ENCODE measurements at places on chromosomes 13 and 19.
A peak's percentile ranks its signal among the peaks of the same experiment; 100 is the strongest.

DNA sequence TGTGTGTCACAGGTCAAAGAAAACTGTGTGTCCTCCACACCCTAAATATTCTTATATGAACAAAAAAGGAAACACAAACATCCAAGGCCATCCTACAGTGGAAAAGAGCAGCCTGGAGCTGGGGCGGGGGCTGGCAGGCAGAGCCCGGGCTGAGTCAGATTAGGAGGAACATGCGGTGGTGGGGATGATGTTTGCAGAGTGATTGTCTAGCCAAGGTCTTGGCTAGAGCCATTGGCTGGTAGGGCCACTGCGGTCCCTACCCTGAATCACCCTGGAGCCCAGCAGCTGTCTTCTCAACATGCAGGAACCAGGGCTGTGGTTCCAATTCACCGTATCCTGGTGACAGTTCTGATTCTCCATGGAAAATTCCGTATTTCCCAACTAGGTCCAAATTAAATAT, 439.5 kb downstream of the FGF9 start:
- DNase-seq: no peak

DNA sequence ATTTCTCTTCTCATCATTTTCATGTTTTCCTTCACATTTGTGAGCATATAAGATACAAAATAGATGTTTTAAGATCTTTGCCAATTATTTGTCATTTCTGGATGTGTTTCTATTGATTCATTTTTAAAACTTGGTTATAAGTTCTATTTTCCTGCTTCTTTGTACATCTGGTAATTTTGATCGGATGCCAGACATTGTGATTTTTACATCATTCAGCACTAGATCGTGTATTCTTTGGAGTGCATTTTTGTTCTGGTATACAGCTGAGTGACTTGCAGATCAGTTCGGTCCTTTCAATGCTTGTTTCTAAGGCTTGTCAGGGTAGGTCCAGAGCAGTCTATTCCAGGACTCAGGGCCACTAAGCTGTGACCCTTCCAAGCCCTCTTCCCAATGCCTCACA, 198.2 kb downstream of the KLF12 start:
- no peak for DNase-seq

DNA sequence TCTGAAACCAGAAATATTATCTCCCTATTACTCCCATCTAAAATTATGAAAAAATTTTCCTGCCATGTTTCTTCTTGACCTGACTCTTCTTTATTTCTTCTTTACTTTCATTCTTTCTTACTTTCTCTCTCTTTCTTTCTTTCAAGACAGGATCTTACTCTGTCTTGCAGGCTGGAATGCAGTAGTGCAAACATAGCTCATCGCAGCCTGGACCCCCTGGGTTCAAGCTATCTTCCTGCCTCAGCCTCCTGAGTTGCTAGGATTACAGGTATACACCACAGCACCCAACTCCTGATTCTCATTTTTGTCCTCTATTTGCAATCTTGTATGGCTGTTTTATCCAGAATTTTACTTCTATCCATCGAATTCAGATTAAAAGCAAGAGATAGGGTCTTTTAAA, 631.1 kb downstream of the TBC1D4 start:
- no peak for DNase-seq

DNA sequence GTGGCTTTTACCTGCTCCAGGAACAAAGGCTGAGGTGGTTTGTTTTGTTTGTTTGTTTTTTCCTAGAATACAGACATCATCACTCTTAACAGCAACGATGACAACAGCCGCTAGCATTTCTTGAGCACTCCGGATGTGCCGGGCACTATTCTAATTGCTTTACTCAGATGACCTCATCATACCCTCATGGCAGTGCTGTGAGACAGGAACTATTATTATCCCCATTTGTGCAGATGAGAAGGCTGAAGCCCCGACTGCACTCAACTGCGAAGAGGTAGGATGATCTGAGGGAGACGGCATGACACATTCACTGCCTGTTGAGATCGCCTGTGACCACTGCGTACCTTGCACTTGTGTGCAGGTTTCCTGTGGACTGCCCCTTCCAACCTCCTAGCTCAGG, 66.5 kb downstream of the CCDC70 start:
- DNase-seq: no peak

- DNase-seq: peak; percentile 39
Measured at GRCh38 chr13:27130979-27131623, 40.5 kb downstream of the USP12 start.

- no peak for DNase-seq
Measured at GRCh38 chr13:43303033-43303729, 279.8 kb downstream of the DNAJC15 start.

DNA sequence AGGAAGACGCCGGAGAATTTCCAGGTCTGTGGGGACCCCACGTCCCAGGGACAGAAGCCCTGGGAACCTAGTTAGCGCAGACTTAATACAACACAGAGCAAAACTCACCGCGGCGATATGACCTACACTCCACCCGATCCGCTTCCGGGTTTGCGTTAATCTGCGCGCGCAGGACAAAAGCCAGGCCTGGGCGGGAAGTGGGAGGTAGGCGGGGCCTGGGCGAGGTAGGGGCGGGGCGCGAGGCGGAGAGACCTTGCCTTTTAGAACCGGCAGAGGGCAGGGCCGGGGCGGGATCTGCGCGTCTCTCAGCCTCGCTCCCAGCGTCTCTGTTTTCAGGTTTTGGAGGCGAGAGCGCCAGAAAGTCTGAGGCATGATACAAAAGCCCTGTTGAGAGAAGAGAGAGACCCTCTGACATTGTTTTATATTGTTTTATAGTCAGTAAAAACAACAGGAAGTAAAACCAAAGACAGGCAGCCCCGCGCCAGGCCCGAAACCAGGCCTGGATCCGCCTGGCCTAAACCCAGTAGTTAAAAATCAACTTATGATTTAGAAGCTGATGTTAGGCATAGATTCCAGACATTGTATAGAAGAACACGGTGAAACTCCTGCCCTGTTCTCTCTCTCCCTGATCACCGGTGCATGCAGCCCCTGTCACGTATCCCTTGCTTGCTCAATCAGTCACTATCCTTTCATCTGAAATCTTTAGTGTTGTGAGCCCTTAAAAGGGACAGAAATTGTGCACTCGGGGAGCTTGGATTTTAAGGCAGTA, at the start of gene ZNF611:
Gene ZNF611 (minus strand): TSS at position 152 of the 769 bp plus-strand sequence. CDS start 19,150 bp downstream, outside the sequence.
- DNase-seq: peak; percentile 99

- DNase-seq: no peak
Measured at GRCh38 chr19:13026462-13027370, 31.4 kb downstream of the NFIX start.

DNA sequence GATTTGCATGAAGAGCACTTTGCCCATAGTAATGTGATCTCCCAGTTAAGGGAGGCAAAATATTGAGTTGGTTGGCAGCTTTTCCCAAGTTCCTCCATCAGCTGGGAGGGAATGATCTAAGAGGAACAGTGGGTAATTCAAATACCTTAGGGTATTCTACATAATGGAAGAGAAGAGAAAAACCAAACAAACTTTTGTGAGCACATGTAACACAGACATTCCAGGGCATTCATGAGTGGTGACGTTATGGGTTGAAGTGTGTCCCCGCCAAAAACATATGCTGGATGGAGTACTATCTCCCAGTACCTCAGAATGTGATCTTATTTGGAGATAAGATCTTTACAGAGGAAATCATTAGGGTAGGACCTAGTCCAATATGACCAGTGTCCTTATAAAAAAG, 220.1 kb downstream of the FOXO1 start:
- DNase-seq: no peak

DNA sequence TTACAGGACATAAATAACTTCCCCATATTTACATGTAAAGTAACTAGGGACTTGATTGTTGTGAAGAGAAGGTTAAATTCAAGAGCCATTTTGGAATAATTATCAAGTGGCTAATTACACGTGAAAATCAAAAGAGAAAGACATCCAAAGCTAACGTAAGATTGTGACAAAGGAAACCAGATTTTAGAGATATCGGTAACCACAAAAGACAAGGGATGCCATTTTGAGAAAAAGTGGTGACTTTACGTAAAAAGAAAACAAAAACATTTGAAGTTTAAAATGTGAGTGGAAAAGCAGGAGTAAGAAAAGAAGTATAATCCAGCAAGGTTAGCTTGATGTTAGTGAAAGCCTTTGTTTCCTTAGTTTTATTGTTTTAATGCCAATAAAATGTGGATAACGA, 10.9 kb upstream of the VWA8 start:
- DNase-seq: no peak

- no peak for DNase-seq
Measured at GRCh38 chr19:54376610-54377285, 12.0 kb upstream of the LAIR1 start.

DNA sequence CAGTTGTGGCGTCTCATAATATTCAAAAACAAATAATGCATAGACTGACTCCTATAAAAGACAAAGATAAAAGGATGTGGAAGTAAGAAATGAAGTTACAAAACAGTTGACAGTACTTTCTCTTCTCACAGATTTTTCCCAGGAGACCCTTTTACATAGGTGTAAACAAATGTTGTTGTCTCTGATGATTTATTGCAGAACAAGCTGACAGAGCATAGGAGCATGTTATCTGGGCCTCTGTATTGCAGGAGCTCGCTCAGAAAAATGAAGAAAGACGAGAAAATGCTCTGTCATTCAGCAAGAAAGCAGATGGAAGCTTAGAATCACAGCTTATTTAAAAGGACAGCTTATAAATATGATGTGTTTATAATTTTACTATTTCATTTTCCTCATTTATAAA, 353.6 kb upstream of the GPC6 start:
- DNase-seq: no peak

- DNase-seq: no peak
Measured at GRCh38 chr19:58429745-58430144, 10.2 kb downstream of the ZNF132 start.

DNA sequence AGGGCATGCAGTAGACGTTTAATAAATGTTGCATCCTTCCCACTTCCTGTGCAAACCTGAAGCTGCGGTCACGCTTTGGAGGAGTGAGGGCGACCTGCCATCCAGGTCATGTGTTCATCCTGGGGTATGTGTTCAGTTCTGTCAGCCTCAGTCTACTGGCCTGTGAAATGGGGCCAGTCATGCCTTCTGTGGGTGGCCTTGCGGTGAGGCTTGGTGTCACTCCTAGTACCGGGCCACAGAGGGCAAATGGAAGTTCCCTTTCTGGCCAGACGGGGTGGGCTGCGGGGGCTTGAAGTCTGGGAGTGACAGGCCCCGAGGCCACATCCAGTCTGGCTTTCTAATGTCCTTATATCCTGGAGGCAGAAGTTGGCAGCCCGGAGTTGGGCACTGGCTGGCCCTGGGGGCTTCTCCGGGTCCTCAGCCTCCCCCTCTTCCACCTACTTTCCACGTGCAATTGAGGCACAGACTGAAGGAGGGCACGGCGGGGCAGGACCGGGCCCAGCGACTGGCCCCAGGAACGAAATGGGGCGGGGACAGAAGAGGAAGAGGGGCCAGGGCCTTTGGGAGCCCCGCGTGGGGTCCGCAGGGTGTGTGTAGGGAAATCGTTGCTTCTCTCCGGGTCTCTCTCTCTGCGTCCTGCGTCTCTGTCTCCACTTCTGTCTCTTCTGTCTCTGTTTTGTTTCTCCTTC, 11.1 kb downstream of the PDE4A start:
- DNase-seq: no peak

Measured in activated CD8-positive, alpha-beta memory T cell treated with anti-CD3 and anti-CD28 coated beads for 48 hours (primary cell).